Esophagus mucosa (tissue), 1 donor: ENCODE measurements at places on chromosomes 12 and 14.

DNA sequence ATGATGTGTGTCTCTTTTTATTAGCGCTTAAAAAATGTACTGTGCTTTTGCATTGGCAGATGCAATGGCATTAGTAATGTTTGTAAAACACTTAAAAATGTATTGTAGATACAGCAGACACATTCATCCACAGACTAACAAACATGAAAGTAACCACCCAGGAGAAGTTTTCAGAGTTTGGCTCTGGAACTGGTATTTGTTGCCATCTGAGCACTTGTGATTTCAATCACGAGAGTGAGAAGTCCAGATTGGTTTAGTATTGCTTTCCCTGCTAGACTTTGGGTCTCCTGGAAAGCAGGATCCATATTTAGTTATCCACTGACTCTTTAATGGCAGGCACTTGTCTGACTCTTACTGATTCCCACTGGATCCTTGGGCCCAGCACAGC lies 13.2 kb downstream of the RASSF8 start:
- ATAC-seq: no peak

DNA sequence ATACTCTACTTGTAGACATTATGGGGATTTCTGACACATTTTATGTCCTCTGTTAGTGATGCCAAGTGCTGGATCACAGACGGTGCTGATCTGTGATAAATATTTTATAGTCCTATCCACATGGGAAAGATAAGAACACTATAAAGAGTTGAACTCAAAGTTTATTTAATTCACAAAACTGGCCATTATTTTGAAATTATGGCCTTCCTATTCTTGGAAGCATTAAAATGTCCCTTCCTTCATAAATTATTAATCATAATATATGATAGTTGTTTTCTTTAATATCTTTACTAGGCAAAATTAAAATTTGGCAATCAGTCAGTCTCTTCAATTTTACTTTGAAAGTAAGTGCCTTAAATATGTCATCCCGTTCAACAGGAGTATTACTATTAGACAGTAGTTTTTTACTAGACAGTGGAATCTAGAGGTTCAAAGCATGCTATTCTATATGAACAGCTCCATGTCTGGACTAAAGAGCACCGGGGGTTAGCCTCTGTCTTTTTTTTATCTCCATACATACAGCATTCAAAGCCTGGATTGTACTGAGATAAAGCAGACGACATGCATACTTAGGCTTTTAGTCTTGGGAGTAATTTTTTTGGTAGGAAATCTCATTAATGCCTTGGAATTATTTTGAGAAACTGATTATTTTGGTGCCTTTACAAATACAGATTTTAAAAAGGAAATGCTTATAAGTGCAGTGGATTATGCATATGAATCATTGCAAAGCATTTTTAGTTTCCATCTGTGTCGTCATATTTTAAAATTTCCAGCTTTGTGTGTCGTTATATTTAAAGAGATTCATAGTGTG lies 306.1 kb upstream of the RGS6 start:
- no peak for ATAC-seq

GRCh38 chr14:37695866-37696265 lies 100.4 kb downstream of the TTC6 start:
- no peak for ATAC-seq

DNA sequence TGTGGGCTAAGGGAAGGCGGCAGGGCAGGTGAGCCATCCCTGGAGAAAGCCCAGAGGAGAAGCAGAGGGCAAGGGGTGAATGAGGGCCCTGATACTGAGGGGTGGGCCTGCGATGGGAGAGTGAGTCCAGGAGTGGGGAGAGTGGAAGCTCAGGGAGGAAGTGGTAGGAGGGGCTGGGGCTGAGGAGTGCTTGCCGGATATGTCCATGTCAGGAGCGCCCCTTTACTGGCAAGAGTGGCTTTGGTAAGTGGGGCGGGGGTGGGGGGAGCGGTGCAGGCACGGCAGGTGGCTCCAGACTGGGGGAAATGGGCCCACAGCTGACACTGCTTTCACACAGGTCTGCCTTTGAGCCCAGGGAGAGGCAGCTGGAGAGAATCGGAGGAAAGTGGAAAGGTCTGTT lies 86.4 kb upstream of the GPR68 start:
- ATAC-seq: no peak

- no peak for ATAC-seq
Observed at GRCh38 chr12:5807090-5807414, 138.0 kb downstream of the ANO2 start.

DNA sequence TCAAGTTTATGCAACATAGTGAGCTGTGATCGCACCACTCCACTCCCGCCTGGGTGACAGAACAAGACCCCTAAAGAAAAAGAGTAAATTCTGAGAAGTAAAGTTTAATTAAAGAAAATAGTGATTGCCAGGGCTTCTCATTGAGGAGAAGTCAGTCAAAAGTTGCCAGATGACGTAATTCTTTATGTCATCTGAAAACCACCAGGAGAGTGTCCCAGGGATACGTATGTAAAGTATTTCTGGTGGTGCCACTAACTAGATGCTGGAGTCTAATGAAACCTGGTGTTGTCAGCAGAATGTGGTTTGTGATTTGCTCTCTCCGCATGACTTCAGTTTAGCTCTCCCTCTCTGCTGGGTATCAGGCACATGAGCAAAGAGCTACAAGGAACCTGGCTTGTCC lies 392.5 kb downstream of the DPF3 start:
- ATAC-seq: no peak

DNA sequence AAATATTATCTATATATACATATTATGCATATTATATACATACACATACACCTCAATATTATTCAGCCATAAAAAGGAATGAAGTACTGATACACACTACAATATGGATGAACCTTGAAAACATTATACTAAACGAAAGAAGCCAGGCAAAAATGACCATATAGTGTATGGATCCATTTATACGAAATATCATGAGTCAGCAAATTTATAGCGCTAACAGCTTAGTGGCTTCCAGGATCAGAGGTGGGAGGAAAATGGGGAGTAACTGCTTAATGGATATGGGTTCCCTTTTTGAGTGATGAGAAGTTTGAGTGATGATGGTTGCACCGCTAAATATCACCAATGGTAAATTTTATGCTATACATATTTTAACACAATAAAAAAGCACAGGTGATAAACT lies 32.7 kb downstream of the PTGER2 start:
- no peak for ATAC-seq

DNA sequence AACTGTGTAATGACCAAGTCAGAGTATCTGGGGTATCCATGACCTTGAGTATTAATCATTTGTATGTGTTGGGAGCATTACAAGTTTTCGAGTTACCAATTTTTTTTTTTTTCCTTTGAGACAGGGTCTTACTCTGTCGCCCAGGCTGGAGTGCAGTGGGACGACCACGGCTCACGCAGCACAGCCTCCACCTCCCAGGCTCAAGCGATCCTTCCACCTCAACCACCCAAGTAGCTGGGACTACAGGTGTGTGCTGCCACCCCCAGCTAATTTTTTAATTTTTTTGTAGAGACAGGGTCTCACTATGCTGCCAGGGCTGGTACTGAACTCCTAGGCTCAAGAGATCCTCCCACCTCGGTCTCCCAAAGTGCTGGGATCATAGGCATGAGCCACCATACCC lies 19.7 kb downstream of the SSH1 start:
- no peak for ATAC-seq
